ENCODE measurements at places on chromosomes 4 and X. TPM values are rescaled to one million over a fixed set of nuclear protein-coding genes. Genes with fewer than 3 reads are reported as not detected.

GRCh38 chr4:15771216-15772058, 6.7 kb upstream of the CD38 start:
- DNase-seq, result no peak

- no peak for DNase-seq
Observed at GRCh38 chr4:42656679-42656943, 294 bp downstream of the ATP8A1 start.

GRCh38 chr4:70783096-70783495, 56.6 kb downstream of the GRSF1 start:
- no peak for DNase-seq

GRCh38 chr4:184959786-184960185, 58.5 kb upstream of the HELT start:
- DNase-seq, result no peak

Gene SOWAHD
- polyA plus RNA-seq, result 19.2 TPM

DNA sequence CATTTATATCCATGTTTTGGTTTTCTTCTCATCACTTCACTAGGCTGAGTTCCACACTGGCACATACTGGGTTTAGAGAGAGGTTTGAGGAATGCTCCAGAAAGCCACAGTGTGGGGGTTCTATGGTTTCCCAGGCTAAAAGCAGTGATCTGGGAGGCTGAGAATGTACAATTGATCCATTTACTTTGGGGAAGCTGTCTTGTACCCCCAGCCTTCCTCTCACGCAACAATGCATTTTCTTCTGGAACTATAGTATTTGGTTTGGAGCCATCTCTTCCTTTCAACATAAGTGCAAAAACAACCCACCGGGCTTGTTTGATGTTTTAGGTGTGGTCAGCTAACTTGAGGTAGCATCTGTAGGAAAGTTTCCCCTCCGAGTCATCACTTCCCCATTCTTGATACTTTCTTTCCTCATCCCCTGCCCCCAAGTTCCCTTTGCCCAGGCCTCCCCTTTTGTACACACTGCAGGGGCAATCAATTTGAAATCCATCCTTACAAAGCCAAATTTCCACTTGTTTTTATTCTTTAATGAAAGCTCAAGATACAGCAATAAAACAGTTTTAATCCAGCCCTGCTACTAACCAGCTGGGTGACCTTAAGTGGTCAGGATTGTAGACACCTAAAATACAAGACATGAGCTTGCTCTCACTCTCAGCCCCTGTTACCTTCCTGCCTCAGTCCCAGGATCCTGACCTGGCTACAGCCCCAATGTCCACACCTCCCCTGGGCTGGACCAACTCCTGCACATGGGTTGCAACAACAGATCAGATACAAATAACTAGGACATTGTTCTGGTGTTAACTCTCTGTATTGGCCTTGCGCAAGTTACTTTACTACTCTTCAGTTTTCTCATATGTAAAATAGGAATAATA, 109.2 kb downstream of the FHDC1 start:
- DNase-seq, result no peak

- no peak for DNase-seq
Observed at GRCh38 chrX:83008415-83008814, 499.7 kb upstream of the POU3F4 start.

DNA sequence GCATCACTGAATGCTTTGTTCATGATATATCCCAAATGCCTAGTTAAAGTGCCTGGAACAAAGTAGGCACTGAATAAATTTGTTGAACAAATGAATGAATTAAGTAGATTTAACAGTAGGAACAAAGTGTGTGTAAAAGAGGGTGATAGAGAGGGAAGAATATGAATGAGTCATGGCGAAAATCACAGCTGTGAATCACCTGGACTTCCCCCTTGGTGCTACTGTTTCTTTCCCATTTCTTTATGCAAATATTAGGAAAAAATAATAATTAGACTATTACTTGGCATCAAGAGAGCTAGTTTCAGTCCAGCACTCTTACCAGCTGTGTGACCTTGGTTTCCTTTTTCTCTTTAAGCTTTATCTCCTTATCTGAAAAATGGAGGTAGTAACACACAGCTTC, 9.2 kb downstream of the SPIN3 start:
- no peak for DNase-seq

GRCh38 chr4:6342530-6343293, 73.1 kb downstream of the WFS1 start:
- DNase-seq, result peak; percentile 30

GRCh38 chr4:145093638-145094037, 4.4 kb downstream of the ANAPC10 start:
- no peak for DNase-seq

Data from spleen (tissue), 13 donors.